Calu3 (cell line): ENCODE measurements at places on chromosomes 6 and 20. TPM values are rescaled to one million over a fixed set of nuclear protein-coding genes. Genes with fewer than 3 reads are reported as not detected.

GRCh38 chr6:130027948-130028347, 9.6 kb downstream of the L3MBTL3 start:
- DNase-seq = no peak

DNA sequence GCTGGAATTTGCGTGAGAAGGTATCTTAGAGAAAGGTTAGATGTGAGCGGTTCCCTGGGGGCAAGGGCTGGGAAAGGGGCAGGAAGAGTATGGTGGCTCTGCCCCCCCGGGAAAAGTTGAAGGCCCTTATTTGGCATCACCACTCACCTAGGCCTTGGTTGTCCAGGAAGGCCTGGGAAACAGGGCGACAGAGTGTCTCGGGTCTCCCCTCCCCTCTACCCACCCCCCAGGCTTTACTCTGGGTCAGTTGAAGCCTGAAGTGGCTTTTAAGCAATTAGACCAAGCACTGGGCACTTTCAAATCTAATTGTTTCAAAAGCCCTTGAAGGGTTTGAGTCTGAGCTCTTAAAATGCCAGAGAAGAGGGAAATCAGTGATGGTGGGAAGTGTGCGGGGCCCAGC, 30.2 kb upstream of the FOXP4 start:
- DNase-seq = no peak

DNA sequence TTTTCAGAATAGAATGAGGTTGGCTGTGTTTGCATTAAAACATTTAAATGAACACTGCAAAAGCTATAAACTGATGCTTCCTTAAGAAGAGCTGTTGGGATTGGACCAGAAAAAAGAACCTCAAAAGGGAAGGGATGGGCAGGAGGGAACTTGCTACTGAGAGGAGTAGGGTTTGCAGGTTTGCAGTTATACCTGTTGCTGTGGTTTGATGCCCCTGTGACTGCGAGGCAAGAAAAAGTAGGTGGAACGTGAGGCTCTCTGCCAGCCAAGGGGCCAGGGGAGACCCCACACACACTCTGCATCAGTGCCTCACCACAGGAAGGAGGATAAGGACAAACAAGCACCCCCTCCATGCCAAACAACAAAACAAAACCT, 197.2 kb downstream of the BCAS1 start:
- no peak for DNase-seq

DNA sequence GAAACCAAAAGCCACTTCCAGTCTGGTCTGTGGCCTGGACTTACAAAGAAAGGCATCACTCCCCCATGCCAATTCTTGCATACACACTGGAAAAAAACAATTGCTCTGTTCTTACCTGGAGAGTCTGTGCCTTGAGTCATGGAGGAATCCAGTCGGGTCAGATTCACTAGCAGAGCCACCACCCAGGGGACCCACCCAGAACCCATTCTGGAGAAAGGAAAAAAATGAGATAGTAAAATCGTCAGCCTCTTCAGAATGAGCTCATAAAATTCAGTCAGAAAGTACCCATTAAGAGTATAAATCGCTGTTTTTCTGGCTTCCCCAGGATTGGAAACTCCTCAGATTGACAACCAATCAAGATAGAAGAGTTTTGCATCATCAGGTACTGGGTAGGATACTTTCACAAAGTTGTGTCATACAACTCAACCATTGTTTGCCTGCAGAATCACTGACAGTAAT, at the start of gene HLA-DOB:
Gene HLA-DOB, minus strand, starts transcription at position 257 of the 459 bp plus-strand sequence. Its CDS starts 51 bp downstream, at position 206.
- DNase-seq = peak; percentile 65

DNA sequence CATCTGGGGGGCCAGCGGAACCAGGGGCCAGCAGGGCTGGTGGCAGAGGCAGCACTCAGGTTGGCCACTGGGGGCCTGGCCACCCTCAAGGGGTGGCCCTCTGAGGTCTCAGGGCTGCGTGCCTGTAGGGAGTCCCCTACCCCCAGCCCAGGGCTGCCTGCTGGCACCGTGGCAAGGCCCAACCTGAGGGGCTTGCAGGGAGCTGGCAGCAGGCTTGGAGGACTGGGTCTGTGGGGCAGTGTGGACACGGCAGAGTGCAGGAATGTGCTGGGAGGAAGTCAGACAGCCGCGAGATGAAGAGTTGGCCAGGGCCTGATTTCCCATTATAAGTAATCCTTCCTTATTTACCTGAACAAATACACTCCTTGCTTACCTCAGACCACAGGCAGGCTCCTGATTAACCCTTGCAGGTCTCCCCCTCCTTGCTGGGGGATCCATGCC, at the start of gene SPDEF:
Gene SPDEF, minus strand, starts transcription at position 299 of the 441 bp plus-strand sequence. CDS start 11,874 bp downstream, outside the sequence.
- DNase-seq = peak; percentile 76

- no peak for DNase-seq
These were observed 59.5 kb downstream of the TBC1D32 start for GRCh38 chr6:121274666-121275295.

DNA sequence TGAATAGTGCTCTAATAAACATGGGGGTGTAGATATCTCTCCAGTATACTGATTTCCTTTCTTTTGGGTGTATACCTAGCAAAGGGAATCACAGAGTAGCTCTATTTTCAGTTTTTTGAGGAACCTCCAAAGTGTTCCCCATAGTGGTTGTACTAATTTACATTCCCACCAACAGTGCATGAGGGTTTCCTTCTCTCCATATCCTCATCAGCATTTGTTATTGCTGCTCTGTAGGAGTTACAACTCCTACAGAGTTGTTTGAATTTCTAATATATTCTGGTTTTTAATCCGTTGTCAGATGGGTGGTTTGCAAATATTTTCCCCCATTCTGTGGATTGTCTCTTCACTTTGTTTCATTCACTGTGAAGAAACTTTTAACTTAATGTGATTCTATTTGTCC, 207.9 kb downstream of the FUT9 start:
- no peak for DNase-seq

DNA sequence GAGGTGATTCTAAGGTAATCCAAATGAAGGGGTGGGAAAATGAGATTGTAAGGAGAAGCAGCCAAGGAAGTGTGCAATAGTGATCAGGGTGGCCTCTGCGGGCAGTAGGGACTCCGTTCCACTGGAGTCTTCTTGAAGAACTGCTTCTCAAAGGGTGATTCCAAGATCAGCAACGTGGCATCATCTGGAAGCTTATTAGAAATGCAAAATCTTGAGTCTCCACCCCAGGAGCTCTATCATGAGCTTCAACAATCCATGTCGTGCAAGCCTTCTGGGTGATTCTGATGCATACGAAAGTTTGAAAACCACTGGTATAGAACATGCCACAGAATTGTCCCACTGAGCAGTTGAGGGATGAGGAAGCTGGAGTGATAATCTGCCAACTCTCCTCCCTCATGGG, 31.4 kb downstream of the SCP2D1 start:
- DNase-seq = no peak

MTCH1 gene
- 288 and 291 TPM in 2 replicates for total RNA-seq

DYNLT2 gene
- 2.7 and 3.4 TPM in 2 replicates for total RNA-seq

RAB32 gene
- total RNA-seq = 23.3 and 26.9 TPM in 2 replicates

HLA-DMB gene
- total RNA-seq = 32.4 and 35.9 TPM in 2 replicates

TREM2 gene
- not detected in 2 replicates for total RNA-seq
